H4 (cell line): ENCODE measurements at places on chromosomes 3 and 15. TPM values are rescaled to one million over a fixed set of nuclear protein-coding genes. Genes with fewer than 3 reads are reported as not detected.

The C3orf85 gene
- total RNA-seq = not detected in 2 replicates

The PLCH1 gene
- total RNA-seq = 0.62 and 1.1 TPM in 2 replicates

The PARP9 gene
- 57.9 and 67.5 TPM in 2 replicates for total RNA-seq

The GNAT1 gene
- not detected in 2 replicates for total RNA-seq

The TMEM207 gene
- not detected in 2 replicates for total RNA-seq

The CKMT1A gene
- 0.10 and 1.1 TPM in 2 replicates for total RNA-seq

The DUOX1 gene
- total RNA-seq = not detected in 2 replicates

The ST8SIA2 gene
- total RNA-seq = 0.04 and 1.6 TPM in 2 replicates
